ENCODE measurements at places on chromosomes 3 and 15.

DNA sequence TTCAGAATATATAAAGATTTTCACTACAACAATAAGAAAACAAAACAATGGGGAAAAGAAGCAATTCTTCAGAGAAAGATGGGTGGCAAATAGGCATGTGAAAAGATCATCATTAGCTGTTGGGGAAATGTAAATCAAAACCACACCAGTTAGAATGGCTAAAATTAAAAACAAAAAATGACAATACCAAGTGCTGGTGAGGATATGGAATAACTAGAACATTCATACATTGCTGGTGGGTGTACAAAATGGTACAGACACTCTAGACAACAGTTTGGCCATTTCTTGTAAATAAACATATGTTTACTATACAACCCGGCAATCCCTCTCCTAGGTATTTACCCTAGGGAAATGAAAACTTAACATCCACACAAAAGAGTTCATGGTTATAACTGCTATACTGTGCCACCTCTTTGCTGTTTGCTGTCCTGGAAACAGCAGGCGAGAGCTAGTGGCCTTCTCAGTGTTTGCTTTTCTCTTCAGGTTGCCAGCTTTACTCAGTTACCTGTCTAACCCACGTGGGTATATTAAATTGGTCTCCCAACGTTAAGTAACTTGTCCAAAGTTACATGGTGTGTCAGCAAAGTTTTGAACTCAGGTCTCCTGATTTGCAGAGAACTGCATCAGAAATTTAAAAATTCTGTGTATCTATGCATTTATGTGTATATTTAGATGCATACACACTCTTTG is 4.6 kb upstream of the NIT2 start:
- no peak for DNase-seq

DNA sequence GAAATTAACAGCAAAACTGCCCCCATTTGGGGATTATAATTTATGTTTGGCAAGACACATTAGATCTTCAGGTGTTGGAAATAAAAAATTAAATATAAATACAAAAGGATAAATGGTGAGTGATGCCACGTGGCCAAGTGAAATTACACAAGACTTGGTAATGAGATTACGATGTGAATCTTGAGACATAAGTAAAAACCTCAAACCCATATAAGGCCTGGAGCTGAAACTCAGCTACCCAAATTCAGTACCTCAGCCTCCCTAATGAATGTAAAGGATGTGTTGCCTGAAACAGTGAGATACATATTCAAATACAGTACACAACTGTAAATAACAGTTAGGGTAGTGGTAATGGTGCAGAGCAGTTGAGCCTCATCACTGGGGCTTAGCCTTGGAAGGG is 1146.6 kb downstream of the OTOL1 start:
- no peak for DNase-seq

GRCh38 chr3:188533612-188534357 is 379.8 kb downstream of the LPP start:
- no peak for DNase-seq

DNA sequence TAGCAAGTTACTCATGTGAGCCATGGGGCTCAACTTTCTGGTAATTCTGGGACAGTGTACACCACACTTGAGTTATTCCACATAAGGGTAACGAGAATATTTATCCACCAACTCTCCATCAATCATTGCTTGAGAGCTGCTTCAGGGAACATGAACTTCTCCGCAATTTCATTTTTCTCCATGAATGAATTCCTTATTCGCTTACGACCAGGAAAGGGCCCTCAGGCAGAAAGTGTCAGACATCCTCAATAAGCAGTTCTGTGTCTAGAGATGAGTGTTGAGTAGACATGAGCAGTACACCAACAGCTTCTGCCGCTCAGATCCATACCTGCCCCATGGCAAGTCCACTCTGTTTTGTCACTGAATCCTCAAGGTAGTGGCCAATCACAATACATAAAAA is 24.8 kb upstream of the IQCF2 start:
- no peak for DNase-seq

DNA sequence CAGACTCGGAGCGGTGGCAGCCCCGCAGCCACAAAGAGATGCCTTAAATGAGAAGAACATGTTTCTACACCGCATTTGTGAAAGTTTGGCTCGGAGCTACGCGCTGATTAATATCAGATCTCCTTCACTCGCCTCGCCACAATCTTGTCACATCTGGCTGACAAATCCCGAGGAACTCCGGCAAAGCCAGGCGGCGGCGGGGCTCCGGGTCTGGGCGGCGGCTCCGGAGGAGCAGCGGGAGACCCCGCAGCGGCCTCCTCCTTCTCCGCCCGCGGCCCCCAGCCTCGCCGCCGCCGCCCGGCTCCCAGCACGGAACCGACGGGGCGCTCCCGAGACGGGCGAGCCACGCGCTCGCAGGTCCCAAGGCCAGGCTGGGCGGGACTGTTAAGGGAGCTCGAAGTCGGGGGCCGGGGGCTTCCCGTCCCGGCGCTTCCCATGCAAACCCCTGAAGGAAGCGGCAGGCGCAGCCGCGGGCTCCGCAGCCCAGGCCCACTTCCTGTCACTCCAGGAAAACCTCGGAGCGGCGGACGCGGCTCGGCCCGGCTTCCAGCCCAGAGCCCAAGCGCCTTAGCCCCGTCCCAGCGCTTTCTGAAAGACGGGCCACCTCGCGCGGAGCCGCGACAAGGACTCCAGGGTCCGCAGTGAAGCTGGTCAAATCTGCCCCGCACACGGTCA is 1.2 kb downstream of the BNC1 start:
- DNase-seq = no peak

DNA sequence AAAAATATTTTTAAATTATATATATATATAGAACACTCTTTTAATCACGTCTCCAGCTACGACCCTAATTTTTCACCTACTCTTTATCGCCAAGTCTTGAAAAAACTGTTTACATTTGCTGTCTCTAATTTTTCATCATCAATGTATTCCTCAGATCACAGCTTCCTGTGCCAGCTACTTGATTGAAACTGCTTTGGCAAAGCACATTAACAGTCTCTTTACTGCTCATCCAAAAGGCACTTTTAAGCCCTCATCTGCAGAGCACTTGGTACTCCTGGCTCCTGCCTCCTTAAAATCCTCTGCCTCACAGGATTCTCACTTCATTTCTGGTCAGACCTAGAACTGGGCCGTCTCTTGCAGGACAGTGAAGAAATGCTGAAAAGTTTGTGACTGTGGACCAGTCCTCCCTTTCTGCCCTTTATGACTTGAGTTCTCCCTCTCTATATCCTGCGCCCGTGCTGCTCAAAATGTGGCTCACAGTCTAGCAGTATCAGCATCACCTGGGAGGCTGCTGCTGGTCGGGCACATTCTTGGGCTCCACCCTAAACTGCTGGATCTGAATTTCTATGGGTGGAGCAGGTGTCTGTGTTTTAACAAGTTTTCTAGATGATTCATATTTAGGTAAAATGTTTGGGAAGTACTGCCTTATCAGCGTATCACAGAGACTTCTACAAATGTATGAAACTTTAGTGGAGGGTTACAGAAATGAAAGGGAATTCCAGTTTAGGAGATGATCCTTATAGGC is 196.8 kb downstream of the ADAMTSL3 start:
- DNase-seq = no peak
